ENCODE measurements at places on chromosomes 6 and 20.

DNA sequence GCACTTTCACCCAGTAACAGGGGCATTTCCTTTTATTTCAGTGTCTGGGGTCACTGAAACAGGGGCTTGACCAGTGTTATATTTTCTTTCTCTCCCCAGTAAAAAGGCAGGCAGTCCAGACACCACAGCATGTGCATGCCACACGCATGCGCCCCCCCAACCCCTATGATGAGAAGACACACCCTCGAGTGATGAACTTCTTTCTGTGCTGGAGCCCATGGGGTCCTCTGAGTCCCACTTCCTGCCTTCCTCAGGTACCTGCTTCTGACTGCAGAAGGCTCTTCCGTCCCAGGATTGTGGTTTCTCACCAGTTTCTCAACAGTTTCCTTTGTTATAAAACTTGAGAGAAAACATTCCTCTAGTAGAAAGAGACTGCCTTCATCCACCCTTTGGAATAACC lies 45.7 kb upstream of the TMEM181 start:
- DNase-seq = no peak

DNA sequence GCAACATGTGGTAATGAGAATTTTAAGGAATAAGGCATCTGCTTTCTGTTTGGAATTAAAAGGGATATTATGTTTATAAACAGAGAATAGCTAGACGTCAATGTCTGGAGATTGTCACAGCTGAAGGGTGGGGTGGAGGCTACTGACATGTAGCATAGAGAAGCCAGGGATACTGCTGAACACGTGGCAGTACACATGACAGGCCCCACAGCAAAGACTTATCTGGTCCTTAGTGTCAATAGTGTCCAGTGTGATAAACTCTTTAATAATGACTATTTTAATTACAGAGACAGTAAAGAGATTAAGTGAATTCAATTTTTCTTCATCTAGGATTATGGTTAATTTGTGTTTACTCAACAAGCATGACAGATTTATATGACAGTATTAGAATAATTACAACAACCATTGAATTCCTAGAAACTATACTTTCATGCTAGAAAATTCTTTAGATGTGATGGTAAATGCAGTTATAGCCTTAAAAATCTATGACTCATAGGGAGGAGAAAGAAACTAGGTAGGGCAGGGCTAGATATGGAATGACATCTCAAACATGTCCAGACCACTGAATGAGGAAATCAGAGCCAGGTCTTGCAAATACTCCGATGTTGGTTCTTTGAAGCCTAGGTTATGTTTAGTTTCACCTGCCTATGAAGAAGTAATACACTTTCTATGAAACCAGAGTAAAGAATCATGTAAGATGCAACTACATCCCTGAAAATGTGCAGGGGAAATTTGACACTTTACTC lies 399.5 kb downstream of the PHF3 start:
- DNase-seq = no peak

GRCh38 chr6:28982476-28983266 lies 22.4 kb downstream of the ZNF311 start:
- DNase-seq = no peak

DNA sequence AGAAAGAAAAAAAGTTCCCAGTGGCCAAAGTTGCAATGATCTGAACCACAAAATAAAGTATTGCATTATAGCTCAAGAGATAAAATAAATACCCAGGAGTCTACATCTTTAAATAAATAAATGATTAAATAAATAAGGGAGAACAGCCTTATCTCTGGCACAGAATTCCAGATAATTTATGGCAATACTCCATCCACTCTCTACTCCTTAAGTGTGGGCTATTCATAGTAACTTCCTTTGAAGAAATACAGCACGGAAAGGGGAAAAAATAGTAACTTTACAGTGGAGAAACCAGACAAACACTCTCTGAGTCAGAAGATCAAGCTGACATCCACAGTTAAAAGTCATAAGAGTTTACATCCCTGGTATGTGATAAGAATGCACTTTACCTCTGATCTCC lies 11.6 kb downstream of the AURKA start:
- no peak for DNase-seq

GRCh38 chr6:99187429-99187828 lies 162.0 kb downstream of the FAXC start:
- no peak for DNase-seq

- no peak for DNase-seq
Measured at GRCh38 chr20:17036541-17036940, 190.3 kb upstream of the PCSK2 start.

GRCh38 chr20:23335521-23335920 lies 15.1 kb upstream of the NXT1 start:
- no peak for DNase-seq

GRCh38 chr6:34969662-34970265 lies 80.7 kb downstream of the ANKS1A start:
- no peak for DNase-seq

- DNase-seq = no peak
Measured at GRCh38 chr6:4358414-4359107, 223.2 kb upstream of the ECI2 start.

DNA sequence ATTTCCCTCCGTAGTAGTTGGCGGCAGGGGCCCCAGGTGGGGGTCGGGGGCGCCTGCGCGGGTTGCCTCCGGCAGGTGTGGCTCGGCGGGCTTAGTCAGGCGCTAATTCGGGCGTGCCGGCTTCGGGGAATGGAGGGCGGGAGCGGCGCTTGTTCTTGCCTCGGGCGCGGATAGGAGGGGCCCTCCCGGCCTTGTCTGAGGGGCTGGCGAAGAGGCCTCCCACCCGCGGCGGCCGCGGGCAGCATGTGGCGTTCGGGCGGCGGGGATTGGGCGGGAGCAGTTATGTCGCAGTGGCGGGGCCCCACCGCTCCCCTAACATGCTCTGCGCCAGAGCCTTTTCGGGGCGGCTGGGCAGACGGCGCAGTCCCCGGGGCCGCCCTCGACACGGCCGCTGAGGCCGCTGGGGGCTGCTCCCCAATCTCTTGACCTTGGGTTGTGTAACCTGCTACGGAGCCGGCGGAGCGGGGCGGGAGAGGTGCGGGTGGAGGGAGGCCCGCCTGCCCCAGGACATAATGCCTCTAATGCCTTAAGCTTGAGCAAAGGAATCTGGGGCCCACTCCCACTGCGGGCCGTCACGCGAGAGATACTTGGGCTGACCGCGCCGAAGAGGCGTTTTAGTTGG lies 1.1 kb downstream of the AMD1 start:
- DNase-seq = no peak

DNA sequence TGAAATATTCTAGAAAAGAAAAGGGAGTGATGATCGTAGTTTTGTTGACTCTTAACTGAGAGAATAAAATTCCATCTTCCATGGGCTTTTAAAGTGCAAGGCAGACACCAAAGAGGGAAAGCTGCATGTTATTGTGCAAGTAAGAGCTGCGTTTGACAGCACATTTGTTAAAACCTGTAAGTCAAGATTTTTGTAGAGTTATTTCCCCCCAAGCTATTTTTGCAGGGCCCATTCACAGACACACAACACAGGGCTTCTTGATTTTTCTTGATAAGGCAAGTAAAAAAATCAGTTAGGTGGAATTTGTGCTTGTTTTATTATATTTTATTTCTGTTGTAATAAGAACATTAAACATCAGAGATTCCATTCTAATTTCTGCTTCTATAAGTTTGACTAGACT lies 13.8 kb downstream of the CFAP206 start:
- no peak for DNase-seq

GRCh38 chr20:11207749-11208502 lies 534.1 kb upstream of the JAG1 start:
- DNase-seq = no peak

DNA sequence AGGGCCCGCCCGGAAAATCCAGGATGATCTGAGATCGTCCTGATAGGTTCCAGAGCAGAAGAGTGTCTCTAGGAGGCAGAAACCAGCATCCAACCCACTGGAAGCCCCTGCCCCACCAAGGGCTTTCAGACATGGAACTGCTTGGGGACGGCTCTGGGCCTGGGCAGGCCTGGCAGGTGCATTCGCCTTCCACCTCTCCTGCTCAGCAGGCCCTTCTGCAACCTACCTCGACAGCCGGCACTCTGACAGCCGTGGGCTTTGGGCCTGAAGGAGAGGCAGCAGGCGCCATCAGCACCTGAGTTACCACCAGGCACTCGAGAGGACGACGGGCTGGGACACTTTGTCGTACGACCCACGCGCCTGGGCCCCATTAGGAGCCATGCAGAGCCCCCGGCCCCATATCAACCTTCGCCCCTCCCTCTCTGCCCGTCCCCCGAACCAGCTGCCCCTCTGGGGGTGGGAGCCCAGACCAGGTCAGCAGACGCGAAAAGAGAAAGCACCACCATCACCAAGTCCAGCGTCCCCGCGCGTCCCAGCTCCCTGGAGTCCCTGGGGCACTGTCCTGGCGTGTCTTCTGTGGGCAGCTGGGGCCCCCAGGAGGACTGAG lies 44.6 kb downstream of the KCNQ2 start:
- no peak for DNase-seq

GRCh38 chr20:20411402-20411801 lies 43.5 kb downstream of the INSM1 start:
- DNase-seq = no peak

DNA sequence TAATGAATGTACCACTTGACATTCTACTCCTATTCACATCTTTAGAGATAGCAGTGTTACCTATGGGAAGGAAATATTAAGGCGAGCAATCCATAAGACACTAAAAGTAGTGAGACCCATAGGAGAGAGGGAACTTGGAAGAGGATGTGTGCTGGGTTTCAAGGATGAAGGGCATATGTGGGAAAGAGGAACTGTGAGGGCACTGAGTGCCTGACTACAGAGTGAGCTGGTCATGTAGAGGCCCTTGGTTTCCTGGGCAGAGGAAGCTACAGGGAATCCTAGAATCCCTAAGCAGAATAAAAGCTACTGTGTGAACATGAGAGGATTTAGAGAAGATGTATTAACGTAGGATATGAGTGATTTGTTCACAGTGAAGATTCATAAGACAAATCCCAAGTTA lies 262.8 kb downstream of the FARS2 start:
- no peak for DNase-seq
